ENCODE measurements at places on chromosomes 2 and 18. TPM values are rescaled to one million over a fixed set of nuclear protein-coding genes. Genes with fewer than 3 reads are reported as not detected.

DNA sequence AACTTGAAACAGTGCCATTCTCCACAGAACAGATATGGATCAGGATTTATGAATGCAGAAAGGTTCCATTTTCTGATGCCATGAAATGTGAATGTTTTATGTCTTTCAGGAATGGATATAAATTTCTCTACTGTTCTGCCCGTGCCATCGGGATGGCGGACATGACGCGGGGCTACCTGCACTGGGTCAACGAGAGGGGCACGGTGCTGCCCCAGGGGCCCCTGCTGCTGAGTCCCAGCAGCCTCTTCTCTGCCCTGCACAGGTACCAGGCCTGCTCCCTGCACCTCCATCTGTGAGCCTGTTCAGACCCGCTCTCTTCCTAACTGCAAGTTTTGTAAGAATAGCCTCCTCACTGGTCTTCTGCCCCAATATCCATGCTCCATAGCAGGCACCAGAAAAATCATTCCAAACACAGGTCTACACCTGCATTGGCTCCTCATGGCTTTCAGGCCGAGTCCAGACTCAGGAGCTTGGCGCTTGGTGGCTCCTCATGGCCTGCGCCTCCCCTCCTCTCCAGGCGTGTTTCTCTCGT lies 68.6 kb downstream of the LPIN1 start:
- no peak for DNase-seq

- no peak for DNase-seq
These were observed 22.5 kb upstream of the MTA3 start for GRCh38 chr2:42545841-42546390.

- DNase-seq = no peak
These were observed 217.2 kb downstream of the DOK6 start for GRCh38 chr18:69617888-69618287.

DNA sequence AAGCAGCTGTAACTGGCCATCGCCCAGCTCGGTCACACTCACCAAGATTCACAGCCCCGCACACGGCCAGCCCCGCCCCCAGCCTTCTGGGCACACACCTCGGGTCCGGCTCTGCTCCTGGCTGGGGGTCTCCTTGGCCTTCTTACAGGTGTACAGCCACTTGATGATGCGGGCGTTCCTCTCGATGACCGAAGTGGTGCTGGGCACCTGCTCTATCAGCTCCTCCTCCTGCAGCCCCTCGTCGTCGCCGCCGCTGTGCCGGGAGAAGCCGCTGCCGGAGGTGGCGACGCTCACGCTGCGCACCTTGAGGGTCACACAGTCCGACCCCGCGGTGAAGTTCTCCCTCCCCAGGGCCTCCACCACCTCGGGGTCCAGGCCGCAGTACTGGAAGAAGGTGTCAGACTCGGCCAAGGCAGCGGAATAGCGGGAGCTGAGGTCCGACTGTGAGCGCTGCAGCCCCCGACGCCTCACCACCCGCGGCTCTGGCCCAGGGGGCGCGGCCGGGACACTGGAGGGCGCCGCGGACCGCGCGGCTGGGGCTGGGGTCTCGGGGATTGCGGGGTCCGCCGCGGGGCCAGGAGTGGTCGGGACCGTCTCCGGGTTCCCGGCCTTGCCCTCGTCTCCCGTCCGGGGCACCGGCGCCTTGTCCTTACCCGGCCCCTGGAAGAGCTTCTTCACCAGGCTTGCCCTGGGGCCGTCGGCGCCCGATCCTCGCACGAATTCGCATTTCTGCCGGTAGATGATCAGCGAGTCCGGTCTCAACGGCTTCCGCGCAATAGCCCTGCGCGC lies 769 bp downstream of the FAM110C start:
- no peak for DNase-seq

DNA sequence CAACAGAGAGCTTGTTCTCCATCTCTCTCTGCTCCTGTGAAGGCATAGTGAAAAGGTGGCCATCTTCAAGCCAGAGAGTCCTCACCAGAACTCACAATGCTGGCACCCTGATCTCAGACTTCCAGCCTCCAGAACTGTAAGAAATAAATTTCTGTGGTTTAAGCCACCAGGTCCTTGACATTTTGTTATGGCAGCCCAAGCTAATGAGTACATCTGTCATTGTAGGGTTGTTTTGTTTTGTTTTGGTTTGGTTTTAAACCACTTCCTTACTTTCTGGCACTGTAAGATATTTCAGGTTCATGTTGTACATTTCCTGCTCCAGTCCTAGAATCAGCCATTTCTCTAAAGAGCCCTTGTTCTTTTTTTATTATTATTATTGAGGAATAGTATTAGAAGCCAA lies 171.2 kb downstream of the CPS1 start:
- no peak for DNase-seq

GRCh38 chr2:226151157-226151556 lies 648.5 kb downstream of the IRS1 start:
- DNase-seq = no peak

- DNase-seq = no peak
These were observed 81.4 kb downstream of the EPAS1 start for GRCh38 chr2:46378616-46379015.

- DNase-seq = no peak
These were observed 97.5 kb downstream of the MRO start for GRCh38 chr18:50722311-50722710.

DNA sequence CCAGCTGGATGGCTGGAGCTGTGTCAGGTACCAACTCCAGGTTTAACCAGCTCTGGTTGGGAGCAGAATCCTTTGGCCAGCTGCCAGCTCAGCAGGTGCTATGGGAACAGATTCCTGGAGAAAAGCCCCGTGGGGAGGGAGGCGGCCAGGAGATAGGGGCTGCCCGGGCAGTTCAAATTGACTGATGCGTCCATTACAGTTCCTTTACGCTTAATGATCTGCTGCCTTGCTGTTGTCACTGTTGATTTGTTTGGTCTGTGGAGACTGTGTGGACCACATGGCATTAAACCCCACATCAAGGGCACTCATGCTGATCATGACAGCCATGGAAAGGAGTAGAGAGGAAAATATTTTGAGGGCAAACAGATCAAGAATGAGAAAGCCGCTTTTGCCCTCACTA lies 200.0 kb downstream of the TSN start:
- no peak for DNase-seq

FAM124B gene
- 0.81 TPM for total RNA-seq

EPB41L3 gene
- total RNA-seq = 106 TPM

INHA gene
- total RNA-seq = 0.33 TPM
